GM12865 (cell line): ENCODE measurements at places on chromosomes 5 and 9.

DNA sequence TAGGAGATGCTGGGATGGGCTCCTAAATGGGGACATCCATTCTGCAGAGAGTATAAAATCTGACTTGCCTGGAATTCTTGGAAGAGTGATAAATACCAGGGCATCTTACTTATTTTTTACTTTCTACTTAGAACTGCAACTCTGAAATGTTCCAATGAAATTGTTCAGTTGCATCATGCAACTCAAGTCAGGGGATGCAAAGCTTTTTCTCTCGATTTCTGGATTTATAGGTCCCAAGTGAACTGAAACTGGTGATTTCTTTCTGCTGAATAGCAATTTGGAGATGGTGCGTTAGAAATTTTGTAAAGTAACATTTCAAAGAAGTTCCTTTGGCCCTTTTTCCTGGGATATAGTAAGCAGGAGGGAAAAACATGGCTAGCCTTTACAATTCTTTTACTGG is 238.4 kb upstream of the CD180 start:
- DNase-seq = no peak

DNA sequence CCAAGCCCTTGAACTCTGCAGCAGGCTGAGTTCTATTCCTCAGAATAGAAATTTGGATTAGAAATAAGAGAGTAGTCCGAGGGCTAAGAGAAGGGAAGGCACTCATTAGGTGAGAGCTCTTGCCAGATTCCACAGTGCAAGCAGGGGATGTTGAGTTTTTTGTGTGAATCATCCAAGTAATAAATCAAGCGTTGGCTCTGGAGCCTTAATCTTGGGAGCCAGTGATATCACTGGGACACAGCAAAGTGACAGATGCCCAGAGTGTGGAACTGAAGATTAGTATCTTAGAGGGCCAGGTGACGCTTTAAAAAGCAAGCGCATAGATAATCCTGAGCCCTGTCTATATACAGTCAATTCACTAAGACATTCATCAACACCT is 60.3 kb downstream of the FOXD1 start:
- DNase-seq = no peak

DNA sequence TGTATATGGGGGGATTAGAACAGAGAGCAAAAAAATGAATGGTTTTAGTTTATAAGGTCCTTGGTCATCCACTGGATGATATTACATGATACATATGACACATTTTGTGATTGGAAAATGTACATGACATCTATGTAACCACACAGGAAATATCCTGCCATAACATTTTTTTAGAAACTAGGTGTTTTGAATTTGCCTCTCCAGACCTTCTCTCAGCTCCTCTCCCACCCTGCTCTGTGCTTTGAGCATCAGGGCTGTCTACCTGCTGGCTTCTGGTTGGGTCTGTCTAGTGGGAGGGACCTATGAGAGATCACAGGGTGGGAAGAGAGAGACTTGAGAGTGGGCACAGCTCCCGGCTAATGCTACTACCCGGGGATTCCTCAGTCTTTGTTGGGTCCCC is 24.4 kb downstream of the AKNA start:
- no peak for DNase-seq

- DNase-seq = no peak
Measured at GRCh38 chr9:88716596-88717290, 181.8 kb downstream of the NXNL2 start.

- DNase-seq = no peak
Measured at GRCh38 chr5:61394078-61394704, 62.1 kb downstream of the ZSWIM6 start.

- no peak for DNase-seq
Measured at GRCh38 chr9:2255128-2255527, 240.0 kb downstream of the SMARCA2 start.

DNA sequence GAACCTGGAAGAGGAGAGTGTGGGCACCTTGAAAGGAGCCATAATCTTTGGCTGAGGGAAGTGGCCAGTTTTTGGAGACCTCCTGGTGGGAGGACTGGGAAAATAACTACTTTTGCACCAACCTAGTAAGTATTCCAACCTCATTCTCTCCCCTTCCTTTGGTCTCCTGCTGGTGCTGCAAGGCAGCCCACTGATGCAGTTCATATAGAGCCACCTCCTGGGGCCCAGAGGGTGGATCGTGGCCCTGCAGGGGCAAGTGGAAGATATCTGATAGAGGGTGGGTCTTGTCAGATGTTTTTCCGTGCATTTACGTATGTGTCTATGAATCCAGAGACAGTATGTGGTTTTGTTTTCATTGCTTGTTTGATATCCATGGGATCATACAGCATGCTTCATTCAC is 172.8 kb upstream of the PITX1 start:
- no peak for DNase-seq

DNA sequence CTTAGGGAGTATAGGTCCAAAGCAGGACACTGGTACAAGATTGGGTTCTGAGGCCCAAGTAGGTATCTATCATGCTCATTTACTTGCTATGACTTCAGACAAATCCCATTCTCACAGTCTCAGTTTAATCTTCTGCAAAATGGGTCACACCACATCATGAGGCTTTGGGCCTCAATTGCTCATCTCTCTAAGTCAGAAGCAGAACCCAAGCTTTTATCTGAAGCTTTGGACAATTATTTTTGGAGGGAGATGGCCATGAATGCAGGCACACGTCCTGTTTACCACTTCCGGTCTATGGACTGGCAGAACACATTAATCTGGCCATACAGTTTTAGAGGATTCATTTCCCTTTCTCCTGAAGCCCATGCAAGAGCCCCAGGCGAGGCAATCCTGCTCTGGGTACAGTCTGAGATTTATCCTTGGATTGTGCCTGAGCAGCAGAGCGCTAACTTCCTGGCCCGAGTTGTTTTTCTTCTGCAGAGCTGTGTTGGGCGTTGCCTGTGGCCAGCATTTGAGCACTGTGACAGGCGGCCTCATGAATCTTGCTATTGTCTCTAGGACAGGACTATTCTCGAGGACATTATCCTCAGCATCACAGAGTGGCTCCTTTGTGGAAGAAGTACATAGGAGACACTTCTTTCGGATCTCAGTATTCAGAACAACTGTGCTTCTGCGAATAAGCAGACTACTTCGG is 16.1 kb downstream of the SLC22A4 start:
- no peak for DNase-seq

DNA sequence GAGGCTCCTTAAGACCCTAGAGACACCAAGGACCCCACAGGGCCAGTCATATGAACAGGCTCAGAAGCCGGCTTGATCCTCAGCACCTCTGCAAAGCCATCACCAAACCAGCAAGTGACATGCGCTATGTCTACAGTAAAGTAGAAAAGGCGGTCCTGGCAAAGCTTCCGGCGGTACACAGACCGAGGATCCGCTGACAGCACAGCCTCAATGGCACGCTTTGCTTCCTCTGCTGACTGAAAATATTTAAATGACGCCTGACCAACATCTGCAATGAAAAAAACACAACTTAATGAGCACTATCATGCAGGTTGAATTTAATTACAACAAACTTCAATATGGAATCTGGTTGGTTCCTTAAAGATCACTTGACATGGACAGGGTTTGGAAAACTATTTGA is 17.6 kb downstream of the TRMO start:
- no peak for DNase-seq

DNA sequence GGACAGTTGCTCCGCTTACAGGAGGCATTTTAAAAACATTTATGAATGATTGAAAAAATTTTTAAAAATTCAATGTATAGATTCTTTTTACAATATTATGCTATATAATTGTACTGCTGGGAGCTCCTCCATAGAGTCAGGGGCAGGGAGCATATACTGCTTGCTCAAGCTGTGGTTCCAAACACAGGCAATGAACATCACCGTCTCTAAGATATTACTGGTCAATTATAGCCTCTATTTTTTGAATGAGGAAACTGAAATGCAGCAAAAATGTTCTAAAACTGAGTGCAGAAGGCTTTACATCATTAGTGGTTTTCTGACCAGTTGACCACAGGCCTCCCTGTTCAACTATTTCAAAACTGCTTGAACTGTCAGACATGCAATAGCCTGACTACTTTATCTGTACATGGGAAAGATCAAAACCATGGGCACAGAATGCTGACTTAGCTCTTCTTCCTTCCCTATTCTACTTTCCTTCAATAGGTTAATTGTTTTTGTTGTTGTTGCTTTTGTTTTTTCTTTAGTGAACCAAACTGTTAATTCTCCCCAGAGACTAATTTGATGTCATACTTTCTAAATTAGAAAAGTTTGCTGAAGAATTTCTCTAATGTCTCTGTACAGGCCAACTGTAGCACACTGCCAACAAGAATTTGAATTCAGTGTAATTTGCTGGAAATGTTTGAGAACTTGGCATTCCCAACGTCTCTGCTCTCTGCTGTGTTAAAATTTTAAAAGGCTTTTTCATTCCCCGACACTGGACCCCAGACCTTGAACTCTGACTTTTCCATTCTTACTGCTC is 107.6 kb upstream of the MPDZ start:
- no peak for DNase-seq

DNA sequence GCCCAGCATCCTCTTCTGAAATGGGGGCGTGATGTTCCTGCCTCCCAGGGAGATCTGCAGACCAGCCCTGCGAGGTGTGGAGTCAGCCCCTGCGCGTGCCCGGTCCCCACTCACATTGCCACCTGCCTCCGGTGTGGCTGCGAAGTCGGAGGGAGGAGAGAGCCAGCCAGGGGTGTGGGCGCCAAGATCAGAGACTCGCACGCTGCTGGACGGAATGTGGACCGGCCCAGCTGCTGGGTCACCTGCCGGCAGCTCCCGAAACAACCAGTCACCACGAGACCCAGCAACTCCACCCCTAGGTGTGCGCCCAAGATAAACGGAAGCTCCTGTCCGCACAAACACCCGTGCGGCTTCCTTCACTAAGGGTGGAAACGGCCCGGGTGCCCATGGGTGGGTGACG is 51.1 kb upstream of the EGFL7 start:
- DNase-seq = no peak

- DNase-seq = no peak
Measured at GRCh38 chr5:79640571-79641055, 28.4 kb downstream of the TENT2 start.

- no peak for DNase-seq
Measured at GRCh38 chr5:128304088-128304487, 220.5 kb downstream of the SLC12A2 start.

DNA sequence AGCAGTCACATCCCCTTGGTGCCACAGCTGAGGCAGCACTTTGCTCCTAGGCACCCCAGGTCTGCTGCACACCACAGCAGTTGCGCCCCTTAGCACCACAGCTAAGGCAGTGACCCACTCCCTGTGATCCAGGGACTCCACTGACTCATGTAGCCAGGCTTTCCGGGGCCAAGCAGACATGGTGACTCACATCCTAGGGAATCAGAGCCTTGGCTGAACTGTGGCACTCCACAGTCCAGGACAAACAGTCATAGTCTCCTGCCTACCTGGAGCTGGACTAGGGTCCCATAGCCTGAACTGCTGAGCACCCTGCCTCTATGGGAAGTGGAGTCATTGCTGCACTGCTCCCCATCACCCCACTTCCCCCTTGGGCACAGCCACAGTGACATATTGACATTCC is 338.7 kb downstream of the NPR3 start:
- DNase-seq = no peak

DNA sequence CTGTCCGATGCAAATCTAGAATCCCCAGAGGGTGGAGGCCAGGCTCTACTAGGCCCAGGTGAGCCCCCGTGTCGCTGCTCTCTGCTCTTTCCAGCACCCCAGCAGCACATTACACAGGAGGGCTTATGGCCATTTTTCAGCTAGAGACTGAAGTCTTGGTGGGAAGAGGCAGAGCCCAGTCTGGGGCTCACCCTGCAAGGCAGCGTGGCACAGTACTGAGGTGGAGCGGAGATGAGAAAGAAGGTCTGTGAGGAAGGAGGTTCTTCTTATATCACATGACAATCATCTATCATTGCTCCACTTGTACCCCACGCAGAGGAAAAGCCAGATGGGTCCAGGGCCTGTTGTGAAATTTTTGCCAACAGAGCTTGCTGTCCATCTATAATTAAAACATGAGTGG is 10.0 kb upstream of the KIF12 start:
- DNase-seq = no peak
